M059J (cell line): ENCODE measurements at places on chromosomes 3 and 15. TPM values are rescaled to one million over a fixed set of nuclear protein-coding genes. Genes with fewer than 3 reads are reported as not detected.

ST3GAL6 gene
- 11.6 and 19.4 TPM in 2 replicates for total RNA-seq

LZTFL1 gene
- 15.9 and 18.0 TPM in 2 replicates for total RNA-seq

EEF1AKMT4 gene
- 9.7 and 9.9 TPM in 2 replicates for total RNA-seq

CAND2 gene
- total RNA-seq, result 1.5 and 4.0 TPM in 2 replicates

HHLA2 gene
- not detected in 2 replicates for total RNA-seq

KLHL40 gene
- not detected in 2 replicates for total RNA-seq

GOLGA8K gene
- total RNA-seq, result not detected in 2 replicates

GOLGA8R gene
- 0.86 TPM in 1 of 2 replicates, not detected in the other for total RNA-seq

C3orf85 gene
- not detected in 2 replicates for total RNA-seq

DCBLD2 gene
- total RNA-seq, result 380 and 529 TPM in 2 replicates

MUC13 gene
- 0.20 TPM in 1 of 2 replicates, not detected in the other for total RNA-seq

SLCO2A1 gene
- 0.20 and 0.47 TPM in 2 replicates for total RNA-seq

- DNase-seq, result peak; percentile 46
These were observed 184.1 kb upstream of the TLE3 start for GRCh38 chr15:70281811-70282307.

- DNase-seq, result no peak
These were observed 55.8 kb downstream of the HHLA2 start for GRCh38 chr3:108352176-108352575.

DNA sequence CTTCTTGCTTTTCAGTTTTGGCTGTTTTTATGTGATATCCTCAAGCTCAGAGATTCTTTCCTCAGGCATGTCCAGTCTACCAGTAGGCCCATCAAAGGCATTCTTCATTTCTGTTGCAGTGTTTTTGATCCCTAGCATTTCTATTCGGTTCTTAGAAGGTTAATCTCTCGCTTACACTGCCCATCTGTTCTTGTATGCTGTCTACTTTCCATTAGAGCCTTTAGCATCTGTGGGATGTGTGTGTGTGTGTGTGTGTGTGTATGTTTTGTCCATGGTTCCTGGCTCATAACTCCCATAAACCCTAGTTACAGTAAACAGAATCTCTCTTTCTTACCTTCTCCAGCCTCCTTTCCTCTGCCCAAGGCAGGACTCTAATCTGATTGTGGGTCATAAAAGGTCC lies 5.1 kb upstream of the SLC22A13 start:
- no peak for DNase-seq

DNA sequence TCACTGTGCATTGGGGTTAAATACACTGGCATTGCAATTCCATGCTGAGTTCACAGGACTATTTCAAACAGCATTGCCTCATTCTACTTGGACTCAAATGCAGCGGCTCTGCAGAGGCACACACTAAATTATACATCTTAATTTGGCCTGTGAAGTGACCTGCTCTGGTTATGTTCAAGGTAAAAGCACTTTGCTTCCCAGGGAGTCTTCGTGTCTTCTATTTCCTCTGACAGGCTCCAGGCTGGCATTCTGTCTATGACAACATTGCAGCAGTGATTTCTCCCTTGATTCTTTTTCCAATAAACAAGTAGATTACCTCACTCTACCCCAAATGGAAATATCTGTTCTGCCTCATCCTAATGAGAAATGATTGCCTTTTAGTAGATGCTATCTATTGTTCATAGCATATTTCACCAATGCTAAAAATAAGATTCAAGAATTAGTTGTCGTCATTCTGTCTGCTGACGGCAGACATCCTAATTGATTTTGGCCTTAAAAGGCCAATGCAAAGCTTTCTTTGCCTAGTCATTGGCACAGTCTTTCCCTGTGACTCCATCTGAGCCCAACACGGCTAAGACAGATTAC lies 33.8 kb downstream of the FMN1 start:
- no peak for DNase-seq

GRCh38 chr15:44308889-44309288 lies 20.4 kb downstream of the GOLM2 start:
- no peak for DNase-seq

DNA sequence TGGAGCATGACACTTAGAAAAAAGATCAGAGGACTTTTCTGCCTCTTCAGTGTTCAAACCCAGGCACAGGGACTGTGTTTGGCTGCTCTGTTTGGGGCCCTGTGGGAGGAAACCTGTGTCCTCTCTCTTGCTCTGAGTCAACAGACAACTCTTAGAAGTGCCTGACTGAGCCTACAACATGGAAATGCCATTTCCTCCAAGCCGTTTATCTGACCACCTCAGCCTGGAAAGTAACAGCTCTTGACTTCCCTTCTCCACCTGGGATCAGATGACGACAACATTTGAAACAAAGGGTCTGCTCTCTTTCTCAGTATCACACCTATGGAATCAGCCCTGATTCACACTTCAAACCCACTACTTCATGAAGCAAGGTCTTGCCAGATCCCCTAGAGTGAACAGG lies 91.3 kb upstream of the CTDSPL start:
- no peak for DNase-seq

DNA sequence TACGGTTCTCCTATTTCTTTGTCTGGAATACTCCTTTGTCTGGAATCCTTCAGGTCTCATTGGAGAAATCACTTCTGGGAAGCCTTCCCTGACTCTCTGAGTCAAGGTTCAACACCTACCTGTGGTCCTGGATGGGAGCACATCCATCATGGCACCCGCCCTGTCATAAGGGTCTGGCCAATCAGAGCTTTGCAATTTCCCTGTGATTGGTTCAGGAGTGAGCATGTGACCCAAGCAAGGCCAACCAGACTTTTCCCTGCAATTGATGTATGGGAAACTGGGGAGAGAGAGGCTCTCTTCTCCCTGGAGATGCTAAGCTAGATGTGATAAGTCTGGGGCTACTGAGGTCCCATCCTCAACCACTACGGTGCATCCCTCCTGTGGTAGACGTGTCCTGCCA lies 8.1 kb downstream of the FAM3D start:
- DNase-seq, result no peak

GRCh38 chr15:56222302-56222701 lies 21.4 kb downstream of the RFX7 start:
- no peak for DNase-seq

DNA sequence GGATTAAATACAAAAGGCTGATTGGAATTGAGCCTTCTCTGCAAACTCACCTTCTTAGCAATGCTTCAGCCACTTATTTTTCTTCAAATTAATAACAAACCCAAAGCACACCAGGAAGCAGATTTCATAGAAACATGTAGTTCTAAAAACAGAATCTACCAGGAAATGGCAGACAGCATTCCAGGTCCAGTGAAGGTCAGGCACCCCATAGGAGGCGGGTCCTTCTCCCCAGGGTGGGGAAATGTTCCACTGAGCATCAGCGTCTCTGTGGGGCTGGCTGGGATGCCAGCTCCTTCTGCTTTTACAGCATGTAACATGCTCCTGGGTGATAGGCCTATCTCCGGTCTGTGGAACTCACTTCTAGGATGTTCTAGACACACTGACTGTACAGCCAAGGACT lies 49.2 kb downstream of the CTNNB1 start:
- DNase-seq, result no peak

- DNase-seq, result no peak
These were observed 37.9 kb downstream of the ADIPOQ start for GRCh38 chr3:186880406-186880805.

DNA sequence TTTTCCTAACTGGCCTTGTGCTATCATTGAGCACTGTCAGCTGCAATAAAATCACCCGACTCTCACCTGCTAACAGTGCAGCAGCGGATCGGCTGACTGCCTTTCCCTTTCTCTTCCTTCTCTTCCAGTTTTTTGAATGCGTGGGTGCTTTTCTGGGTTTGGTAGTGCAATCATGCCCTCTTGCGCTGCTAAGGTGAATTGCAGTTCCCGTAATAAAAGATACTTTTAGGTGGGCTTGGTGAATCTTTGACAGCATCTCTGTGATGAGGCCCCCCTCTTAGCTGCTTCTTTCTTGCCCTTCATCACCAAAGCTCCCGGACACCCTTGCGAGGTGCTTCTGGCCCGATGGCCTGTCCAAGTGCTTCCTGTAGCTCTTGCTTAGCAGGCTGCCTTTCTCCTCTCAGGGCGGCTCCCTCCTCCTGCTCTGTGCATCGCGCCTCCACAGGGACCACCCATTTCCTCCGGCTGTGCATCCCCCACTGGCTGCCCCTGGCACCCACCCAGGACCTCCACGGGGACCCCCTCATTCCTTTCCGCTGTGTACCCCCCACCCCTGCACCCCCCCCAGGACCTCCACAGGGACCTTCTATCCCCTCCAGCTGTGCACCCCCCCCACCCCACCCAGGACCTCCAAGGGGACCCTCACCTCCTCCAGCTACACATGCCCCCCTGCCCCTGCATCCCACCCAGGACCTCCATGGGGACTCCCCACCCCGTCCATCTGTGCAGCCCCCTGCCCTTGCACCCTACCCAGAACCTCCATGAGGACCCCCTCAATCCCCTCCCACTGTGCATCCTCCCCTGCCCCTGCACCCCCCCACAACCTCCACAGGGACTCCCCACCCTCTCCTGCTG lies 50.8 kb upstream of the RPL32 start:
- peak; percentile 50 for DNase-seq

- no peak for DNase-seq
These were observed 3.5 kb downstream of the PLEKHO2 start for GRCh38 chr15:64845183-64845611.

DNA sequence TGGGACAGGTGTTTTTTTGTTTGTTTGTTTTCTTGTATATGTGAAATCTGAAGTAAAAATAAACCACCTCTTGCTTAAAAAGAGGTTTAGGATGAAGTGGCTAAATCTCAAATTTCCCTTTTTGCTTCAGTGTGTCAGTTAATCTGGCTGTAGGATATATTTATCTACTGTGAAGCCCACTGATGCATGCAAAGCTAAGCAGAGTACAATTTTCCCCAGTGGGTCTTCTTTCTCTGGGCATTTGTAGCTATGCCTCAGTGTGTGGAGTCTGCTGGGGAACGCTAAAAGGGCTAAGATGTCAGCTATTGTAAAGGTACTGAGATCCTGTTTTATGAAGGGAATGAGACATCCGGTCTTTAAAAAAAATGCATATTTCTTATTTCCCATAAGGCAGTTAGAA lies 190.6 kb downstream of the TCF12 start:
- DNase-seq, result no peak

GRCh38 chr3:177658354-177658753 lies 461.1 kb upstream of the TBL1XR1 start:
- DNase-seq, result no peak

DNA sequence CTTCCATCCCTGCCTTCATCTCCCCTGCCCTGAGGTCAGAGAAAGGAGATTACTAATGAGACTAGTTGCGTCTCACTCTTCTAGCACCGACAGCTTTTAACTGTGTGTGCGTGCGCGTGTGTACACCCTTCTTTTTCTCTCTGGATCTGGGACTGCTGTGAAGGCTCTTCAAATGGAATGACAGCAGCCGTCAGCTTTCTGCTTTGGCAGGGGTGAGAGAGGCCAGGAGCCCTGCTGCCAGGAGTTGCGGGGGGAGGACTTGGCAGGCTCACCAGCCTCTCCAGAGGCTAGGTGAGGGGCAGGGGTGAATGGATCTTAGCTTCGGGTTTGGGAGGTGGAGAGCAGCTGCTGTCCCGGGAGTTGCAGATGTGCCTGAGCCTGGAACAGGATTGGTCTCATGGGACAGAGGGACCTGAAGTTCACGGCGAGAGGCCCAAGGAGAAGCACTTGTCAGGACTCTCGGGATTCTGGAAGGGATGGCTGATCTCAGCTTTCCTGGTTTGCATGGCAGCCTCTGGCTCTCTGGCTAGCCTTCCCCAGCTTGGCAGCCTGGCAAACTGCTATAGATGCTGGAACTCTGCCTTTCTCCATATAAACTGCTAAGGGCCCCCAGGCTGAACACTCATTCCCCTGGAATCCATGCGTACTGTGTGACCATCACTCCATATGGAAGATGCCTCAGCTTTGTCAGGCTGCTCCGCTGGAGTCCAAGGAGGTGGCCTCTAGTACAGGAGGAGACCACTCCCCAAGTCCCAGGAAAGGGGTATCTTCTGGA lies 16.6 kb downstream of the TEX264 start:
- DNase-seq, result peak; percentile 25

GRCh38 chr3:107633327-107634098 lies 110.8 kb downstream of the BBX start:
- no peak for DNase-seq

DNA sequence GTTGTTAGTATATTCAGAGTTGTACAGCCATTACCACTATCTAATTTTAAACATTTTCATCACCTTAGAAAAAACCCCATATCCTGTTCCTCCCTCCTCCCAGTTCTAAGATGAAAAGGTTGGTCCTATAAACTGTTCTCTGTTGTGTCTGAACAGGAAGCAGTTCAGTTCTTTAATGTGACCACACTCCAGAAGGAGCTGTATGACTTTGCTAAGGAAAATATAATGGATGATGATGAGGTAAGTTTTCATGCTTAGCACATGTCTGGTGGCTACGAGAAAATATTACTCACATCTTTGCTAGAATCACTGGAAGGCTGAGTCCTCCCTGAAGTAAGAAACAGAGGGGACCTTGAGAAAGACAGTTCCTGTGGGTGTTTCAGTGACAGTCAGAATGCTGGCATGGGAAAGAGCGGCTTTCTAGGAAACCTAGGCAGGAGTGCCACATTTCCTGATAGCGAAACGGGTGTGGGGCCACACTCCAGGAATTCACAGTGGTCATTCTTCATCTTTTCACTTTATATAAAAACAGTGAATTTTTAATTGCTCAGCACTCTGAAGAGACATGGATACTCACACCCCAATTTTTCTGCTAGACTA lies 20.3 kb downstream of the CRTAP start:
- DNase-seq, result no peak

- DNase-seq, result no peak
These were observed 66.9 kb downstream of the PPM1L start for GRCh38 chr3:160822936-160823335.

- peak; percentile 90 for DNase-seq
These were observed 88.0 kb downstream of the PIK3R4 start for GRCh38 chr3:130658678-130659077.

GRCh38 chr3:19427422-19428149 lies 279.3 kb downstream of the KCNH8 start:
- DNase-seq, result no peak

DNA sequence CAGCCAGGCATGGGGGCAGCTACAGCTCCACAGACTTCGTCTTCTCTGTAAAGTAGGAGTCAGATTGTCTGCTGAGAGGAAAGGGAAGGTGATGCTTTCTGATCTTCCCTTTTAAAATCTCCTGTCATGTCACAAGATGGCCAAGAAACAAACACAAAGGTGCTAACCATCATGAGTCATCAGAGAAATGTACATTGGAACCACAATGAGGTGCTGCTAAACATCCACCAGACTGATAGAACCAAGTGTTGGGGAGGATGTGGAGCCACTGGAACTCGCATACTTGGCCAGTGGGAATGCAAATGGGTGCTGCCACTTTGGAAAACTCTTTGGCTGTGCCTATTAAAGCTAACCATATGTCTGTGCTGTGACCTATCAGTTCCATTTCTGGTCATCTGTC lies 268.8 kb downstream of the SLCO3A1 start:
- DNase-seq, result no peak

DNA sequence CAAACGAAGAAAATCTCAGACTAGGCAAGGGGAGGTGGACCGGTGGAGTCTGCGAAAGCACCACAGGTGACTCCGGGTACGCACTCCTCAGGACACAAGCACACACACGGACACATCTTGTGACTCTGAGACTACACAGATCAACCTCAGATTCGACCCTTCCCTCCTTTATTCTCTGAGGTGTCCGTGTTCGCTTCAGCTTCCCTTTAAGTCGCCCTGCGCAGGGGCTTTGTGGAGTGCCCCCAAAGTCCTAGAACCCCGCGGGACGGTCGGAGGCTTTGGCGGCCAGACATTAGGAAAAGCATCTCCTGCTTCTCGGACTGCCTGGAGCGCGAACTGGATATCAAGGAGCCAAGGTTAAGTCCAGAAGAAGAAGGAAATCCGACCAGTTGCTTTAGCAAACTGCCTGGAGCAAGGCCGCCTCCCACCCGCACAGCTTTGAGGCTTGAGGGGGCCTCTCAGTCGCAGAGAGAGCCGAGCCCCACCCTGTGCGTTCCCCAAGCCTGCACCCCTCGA lies 730 bp downstream of the DGKG start:
- no peak for DNase-seq
